GM03348 (cell line): ENCODE measurements at places on chromosomes 2 and 18.

DNA sequence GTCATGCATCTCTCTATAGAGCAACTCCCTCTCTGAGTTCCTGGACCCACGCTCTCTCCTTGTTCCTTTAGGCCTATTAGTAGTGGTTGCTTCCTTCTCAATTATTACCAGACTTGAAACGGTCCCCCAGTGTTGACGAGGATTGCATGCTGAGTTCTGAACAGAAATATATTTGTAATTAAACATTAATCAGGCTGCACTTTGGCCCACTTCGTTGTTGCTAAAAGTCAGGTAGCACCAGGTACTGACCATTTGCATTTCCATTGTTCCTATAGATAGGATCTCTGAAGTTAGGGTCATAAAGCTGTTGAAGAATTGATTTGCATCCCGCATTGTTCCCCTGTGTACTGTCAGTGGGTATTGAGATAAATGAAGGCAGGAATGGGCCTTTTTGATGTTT lies 36.9 kb upstream of the TTR start:
- no peak for DNase-seq

GRCh38 chr18:70705831-70706416 lies 417.1 kb downstream of the SOCS6 start:
- DNase-seq, result no peak

- DNase-seq, result no peak
These were observed 149.6 kb upstream of the GALNT5 start for GRCh38 chr2:157107877-157108276.

DNA sequence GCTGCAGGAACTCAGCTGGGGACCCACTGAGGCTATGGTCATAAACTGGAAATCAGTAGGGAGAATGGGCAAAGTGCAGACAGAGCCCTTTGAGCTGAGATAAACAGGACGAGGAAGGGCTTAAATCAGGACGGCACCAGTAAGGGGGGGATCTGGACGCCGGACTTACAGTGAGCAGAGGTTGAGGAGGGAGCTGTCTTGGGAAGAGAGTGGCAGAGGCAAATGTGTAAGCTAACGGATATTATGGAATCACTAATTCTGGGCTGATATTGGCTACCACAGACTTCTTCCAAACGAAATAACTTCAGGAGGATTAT lies 539 bp downstream of the CYP27A1 start:
- DNase-seq, result no peak

GRCh38 chr2:62570861-62571698 lies 65.1 kb upstream of the TMEM17 start:
- peak; percentile 27 for DNase-seq

DNA sequence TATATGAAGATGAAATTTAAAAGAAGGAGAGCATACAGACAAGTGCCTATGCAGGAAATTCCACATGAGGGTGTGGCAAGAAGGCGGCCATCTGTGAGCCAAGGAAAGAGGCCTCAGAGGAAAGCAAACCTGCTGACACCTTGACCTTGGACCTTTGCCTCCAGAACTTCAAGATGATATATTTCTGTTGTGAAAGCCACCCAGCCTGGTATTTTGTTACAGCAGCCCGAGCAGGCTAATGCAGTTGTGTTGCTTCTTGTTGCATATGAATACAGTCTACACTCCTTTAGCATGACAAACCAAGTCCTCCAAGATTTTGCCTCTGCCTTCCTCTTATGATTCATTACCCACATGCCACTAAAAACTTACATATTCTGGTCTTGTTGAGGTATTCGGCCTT lies 374.8 kb upstream of the TRIB2 start:
- DNase-seq, result no peak

DNA sequence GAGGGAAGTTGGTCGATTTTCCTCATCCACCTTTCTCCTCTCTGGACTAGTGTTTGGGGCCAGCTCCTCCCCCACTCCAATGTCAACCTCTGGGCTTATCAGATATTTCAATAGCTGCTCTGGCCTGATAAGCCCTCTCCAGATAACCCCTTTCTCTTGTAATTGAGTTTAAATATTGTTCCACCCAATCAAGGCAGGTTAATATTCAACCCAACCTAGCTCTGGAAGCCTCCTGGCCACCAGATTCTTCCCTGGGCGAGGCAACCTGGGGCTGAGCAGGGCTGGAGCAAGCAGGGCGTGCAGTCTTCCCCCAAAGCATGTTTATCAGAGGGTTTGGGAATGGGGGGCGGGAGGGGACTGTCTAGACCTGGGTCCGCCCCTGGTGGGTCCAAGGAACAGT lies 73.8 kb downstream of the TFCP2L1 start:
- no peak for DNase-seq

- no peak for DNase-seq
These were observed 1240.3 kb upstream of the ACVR2A start for GRCh38 chr2:146604521-146604920.

DNA sequence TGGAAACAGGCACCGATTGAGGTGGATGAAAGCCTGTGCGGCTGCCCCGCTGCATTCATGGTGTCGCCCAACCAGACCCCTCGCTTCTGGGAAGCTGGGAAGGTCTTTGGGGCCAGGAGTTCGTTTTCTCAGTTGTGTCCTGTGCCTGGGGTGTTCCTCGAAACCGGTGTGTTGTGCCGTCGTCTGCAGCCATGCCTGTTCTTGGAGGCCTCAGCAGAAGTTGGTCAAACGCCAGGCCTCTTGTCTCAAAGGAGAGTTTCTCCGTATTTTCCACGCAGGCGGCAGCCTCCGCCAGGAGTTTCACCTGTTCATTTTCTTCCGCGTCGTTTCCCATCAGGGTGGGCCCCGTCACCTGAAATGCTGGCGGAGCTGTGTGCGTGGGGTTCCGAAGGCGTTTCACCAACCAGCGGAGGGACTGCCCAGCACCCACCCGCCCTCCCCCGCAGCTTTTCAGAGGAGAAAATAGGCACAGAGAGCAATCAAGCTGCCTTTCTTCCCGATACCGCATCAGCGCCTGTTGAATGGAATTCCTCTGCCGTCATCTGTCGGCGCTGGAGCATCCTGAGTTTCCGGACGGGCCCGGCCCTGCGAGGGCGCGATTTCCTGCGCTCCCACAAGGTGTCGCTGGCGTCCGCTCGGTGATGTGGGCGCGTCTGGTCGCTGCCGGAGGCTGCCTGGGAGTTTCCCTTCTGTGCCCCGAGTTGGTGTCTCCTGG lies 17.0 kb upstream of the NFATC1 start:
- DNase-seq, result peak; percentile 90

DNA sequence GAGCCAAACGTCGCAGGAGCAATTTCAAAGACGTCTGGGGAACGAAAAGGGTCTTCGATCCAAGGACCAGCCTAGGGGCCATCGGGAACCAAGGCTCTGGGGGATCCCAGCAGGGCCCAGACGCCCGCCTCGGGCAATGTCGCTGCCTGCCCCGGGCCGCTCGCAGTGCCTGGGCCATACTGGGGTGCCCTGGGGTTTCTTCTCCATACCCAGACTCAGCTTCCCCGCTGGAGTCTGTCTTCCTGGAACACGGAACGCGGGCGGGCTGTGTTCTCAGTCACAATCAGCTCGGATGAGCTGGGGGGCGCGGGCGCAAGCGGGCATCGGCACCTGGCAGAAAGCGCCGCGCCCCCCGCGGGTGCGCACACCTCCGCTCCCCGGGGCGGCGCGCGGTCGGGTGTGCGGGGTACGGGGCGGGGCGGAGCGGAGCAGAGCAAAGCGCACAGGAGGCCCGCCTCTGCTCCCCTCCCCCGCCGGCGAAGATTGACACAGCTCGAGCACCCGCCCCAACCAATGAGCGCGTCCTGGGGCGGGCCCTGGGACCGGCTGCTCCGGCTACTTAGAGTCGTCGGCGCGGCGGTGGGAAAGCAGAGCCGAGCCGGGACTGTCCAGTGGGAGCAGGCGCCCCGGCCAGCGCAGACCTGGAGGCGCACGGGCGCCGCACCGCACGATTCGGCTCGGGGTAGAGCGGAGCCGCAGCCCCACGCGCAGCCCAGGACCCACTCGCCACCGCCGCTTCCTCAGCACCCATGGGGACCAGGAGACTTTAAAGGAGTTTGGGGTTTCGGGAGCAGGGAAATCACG lies at the start of gene LRATD1:
LRATD1 (plus strand) TSS at position 585 of the 804 bp plus-strand sequence. CDS start 1,263 bp downstream, outside the sequence.
- DNase-seq, result peak; percentile 92

DNA sequence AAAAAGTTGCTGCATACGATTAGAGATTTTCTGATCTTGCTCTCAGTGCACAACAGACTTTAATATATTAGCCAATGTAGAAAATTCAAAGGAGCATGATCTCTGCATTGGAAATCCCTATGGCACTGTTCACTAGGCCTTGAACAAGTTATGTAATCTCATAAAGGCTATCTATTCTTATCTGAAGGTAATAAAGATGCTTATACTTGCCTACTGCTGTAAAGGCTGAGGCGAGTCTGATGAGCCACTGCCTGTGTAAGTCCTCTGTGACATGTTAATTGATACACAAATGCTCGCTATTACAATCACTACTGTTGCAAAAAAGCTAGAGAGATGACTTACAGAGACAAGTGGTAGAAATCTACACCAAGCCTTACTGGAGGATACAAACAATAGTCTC lies 207.4 kb downstream of the EPHA4 start:
- no peak for DNase-seq

GRCh38 chr2:27765621-27766286 lies 5.8 kb upstream of the MRPL33 start:
- no peak for DNase-seq

GRCh38 chr2:180728928-180729559 lies 251.4 kb upstream of the UBE2E3 start:
- peak; percentile 51 for DNase-seq

GRCh38 chr2:109475531-109476210 lies 138.1 kb downstream of the SEPTIN10 start:
- peak; percentile 75 for DNase-seq

GRCh38 chr2:667332-667999 lies 9.7 kb downstream of the TMEM18 start:
- DNase-seq, result peak; percentile 80

DNA sequence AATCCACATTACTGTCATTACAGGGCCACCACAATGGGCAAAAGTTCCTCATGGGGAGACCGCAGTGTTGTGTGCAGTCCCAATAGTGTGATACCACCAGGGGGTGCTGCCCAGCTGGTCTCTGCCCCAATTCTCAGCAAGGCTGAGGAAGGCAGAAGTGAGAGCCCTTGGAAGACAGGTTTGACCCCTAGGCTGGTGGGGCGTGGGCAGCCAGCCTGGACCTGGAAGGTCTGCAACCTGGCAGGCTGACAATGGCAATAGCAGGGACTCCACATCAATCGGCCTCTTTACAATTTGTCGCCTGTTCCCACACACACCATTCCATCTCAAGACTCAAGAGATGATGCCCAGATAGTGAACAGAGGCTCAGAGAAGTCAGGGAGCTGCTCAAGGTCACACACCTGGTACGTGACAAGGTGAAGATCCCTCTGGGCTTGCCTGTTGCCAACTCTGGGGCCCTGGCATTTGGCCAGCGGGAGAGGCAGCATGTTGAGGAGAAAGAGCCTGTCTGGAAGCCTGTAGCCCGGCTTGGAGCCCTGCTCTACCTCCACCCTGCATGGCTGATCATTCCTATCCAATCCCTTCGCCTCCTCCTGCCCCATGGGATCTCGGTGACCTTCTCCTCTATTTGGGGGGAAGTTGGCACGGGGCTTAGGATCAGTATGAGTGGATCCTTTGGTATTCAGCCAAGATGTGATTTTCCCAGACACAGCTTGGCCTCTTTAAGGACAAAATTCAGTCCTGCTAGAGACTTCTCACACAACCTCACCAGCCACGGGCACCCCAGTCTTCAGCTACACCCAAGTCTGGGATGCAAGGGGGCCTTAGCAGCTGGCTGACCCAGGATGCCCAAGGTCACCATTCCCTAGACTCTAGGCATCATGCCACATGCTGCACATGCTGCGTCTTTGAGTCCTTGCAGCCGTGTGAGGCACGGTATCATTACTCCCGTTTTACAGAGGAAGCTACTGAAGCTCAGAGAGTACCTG lies 2.9 kb upstream of the ATOH8 start:
- peak; percentile 78 for DNase-seq

GRCh38 chr18:30499721-30500120 lies 542.8 kb downstream of the DSC3 start:
- DNase-seq, result no peak

GRCh38 chr2:37870829-37871228 lies 54.3 kb upstream of the RMDN2 start:
- no peak for DNase-seq

- DNase-seq, result peak; percentile 24
These were observed 115.9 kb upstream of the TANK start for GRCh38 chr2:161044095-161044865.

DNA sequence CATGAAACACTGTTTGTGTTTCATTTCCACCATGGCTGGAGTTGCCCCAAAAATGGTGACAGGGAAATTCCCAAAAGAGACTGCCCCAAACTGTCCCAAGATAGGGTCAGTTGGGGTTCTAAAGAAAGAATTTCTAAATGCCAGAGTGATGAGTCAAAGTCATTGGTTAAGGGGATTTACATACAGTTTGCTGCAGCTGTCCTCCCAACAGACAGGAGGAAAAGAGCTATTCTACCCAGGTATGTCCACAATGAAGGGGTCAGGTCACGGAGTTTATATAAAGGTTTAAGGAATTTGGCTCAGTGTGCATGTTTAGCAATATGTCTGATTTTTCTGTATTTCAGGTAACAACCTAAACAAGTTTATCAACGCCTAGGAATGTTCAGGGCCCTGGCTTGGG lies 344.1 kb downstream of the TDRD15 start:
- no peak for DNase-seq

DNA sequence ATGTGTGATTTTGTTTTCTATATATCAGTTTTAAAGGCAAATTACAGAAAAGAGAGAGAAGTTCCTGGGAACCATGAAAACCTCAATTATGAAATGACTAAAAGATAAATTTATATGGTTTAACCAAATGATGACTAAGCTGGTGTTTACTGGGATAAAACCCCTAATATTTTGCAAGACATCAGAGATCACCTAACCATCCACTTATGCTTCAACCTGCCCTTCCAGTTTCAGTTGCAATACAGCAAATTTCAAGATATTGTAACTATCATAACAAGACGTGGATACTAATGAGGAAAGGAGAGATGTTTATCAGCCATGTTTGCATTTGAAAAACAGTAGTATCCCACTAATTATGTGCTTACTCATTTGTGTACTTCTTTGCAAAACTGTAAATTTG lies 108.2 kb downstream of the GAREM1 start:
- DNase-seq, result no peak

DNA sequence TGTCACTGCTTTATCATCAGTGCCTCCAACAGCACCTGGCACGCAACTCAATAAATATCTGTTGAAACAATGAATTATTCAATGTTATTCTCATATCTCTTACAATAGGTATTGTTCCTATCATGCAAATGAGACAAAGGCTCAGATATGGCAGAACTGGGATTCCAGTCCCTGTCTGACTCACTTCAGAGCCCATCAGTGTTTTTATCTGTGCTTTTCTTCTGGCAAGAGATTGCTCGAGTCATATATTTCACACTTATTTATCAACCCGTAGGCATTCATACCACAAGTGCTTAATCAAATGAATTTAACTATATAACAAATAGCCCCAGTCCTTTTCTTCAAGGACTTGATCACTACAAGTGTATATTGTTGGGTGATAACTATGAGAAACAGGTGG lies 76.4 kb upstream of the TSPYL6 start:
- DNase-seq, result no peak
